ENCODE measurements at places on chromosomes 5 and 9.
A peak's percentile ranks its signal among the peaks of the same experiment; 100 is the strongest.

GRCh38 chr9:109781541-109782197 is 1.7 kb downstream of the PALM2AKAP2 start:
- no peak for DNase-seq

GRCh38 chr5:129658801-129659200 is 89.1 kb upstream of the MINAR2 start:
- DNase-seq: no peak

- no peak for DNase-seq
Measured at GRCh38 chr5:50576265-50576664, 90.2 kb upstream of the PARP8 start.

GRCh38 chr9:105064248-105065097 is 136.5 kb upstream of the ABCA1 start:
- no peak for DNase-seq

DNA sequence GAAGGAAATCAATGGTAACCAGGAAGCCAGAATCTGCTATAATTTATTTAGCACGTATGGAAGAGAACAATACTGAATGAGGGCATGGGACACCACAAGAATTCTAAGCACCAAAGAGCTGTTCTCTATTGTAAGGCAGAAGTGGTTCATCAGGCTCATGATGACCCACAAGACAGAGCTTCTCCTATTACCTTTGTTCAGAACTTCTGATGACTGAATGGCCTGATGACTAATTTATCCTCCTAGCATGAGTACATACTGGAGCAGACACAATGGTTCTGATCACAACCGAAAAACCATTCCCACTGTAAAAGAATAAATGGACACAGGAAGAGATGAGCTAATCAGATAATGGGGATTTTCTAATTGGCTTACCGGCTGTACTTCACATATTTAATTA is 329.8 kb upstream of the PDE4D start:
- no peak for DNase-seq

GRCh38 chr9:94166976-94167346 is 82.7 kb downstream of the PTPDC1 start:
- DNase-seq: no peak

- no peak for DNase-seq
Measured at GRCh38 chr5:152151940-152152339, 227.3 kb upstream of the GLRA1 start.

- DNase-seq: no peak
Measured at GRCh38 chr5:147887930-147888329, 9.4 kb downstream of the SCGB3A2 start.

DNA sequence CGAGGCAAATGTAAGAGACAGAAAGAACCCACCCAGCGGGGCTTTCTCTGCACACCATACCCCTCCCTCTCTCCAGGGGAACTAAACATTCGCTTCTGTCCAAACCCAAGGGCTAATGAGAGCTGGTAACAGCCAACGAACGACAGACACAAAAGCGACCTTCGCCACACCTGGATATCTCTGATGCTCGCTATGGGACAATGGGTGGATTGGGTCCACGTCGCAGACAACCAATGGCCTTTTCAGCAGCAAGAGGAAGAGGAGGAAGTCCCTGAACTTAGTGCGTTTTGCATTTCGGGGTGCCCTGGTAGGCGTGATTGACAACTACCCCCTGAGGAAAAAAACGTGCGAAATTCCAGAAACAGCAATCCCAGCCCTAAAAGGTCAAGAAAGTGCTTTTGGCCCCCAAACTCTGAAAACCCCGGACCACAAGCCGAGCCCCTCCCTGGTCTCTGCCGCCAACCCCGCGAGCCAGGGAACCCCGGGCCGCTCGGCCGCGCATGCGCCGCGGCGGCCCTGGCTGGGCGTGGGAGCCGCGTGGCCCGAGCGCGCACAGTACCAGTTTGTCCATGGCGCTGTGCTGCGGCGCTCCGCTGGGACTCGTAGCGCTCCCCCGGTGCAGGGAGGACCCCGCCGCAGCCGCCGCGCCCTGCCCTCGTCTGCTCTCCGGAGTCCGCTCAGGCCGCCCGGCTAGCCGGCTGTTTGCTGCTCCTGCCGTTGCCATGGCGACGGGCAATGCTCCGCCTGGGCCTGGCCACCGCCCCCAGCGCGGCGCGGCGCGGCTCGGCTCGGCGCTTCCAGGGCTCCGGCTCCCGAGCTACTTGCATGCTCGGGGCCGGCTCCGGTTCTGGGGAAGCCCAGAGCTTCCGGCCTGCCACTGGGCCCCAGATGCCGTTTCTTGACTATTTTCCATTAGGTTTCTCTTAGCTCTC is 66.9 kb upstream of the DNAH5 start:
- no peak for DNase-seq

GRCh38 chr5:108983461-108984092 is 235.9 kb downstream of the FER start:
- no peak for DNase-seq

DNA sequence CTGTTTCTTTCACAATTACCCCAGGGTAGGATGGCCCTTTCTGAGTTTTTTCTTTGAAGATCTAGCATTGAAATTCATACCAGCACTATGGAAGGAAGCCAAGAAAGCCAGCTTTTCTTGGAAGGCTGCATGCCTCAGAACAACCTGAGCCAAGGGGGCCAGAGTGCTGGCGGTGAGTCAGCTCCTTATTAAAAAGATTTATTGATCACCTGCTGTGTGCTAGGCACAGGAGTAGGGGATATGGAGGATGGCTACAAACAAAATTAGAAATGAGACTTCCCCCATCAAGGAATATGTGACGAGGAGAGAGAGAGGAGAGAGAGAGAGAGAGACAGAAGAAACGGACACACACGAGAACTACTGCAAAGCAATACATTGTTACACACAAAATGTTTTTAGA is 184.6 kb upstream of the PUM3 start:
- DNase-seq: no peak

DNA sequence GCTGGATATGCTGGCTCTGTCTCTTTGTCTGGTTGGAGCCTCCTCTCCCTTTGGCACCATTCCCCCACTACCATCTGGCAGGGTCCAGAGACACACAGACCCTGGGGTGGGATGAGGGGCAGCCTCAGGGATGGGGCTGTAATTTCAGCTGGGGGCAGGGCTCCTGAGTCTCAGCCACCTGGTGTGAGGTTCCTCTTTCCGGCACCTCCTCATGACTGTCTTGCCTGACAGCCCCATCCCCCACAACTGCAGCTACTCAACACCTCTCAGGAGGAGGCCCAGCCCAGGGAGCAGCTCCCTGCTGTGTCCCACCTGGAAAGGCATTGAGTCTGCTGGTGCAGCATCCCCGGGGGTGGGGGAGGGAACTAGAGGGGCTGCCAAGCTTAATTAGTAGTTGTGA is 11.7 kb upstream of the RPS14 start:
- DNase-seq: no peak

- DNase-seq: peak; percentile 26
Measured at GRCh38 chr5:1523480-1523792, 324 bp downstream of the LPCAT1 start.

- no peak for DNase-seq
Measured at GRCh38 chr5:8316608-8317280, 447.8 kb downstream of the MTRR start.

DNA sequence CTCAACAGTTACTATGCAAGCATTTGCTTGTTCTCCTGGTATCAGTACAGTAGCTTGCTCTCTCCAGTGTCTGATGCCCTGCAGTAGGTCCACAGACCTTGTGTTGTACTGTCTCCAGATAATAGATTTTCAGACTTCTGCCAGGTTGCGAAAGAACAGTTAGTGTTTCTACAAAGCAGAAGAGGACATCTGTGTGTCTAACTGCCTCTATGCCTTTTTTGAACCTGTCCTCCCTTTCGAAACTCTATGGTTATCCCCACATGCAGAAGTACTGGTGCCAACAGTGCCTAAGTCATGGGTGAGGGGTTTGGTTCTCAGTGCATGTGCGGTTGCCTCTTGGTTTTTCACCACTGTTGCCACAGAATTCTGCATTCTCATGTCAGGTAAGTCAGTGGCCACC is 45.9 kb downstream of the KCNN2 start:
- no peak for DNase-seq

- DNase-seq: peak; percentile 18
Measured at GRCh38 chr9:37575921-37576721, at the start of gene FBXO10. Gene FBXO10 (minus strand): TSS chr9:37576380. CDS start chr9:37541768, 34,612 bp downstream.

- no peak for DNase-seq
Measured at GRCh38 chr9:110029429-110029955, 178.5 kb downstream of the C9orf152 start.

GRCh38 chr5:116766470-116766947 is 191.9 kb upstream of the SEMA6A start:
- no peak for DNase-seq

DNA sequence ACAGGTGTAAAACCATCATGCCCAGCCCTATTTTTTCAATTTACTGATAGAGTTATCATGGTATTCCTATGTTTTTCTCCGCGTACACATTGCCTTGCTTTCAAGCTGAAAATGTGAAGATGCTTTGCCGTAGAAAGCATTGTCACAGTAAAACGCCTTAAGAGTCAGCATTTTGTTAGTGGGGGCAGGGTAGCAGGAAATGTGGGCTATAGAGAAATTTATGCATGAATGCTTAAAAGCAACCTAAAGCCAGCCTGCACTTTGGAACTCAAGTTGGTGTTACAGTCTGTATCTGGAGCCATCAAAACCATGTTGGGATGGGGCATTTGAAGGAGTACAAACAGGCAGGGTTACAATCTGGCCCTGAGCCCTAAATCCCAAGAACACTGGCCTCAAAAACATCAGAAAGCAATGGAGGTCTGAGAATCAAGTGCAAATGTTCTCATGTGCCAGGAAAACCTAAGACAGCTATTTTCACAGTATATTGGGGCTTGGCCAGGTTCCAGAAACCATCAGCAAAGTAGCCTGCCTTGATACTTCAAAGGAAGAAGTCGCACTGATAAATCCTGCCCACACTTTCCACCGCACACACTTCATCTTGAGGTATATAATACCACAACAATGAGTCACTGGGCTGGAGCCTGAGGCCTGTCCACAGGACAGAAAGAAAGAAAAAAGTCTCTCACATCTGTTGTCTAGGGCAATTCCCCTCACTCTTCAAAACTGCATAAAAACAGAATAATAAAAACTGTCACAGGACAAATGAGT is 313.8 kb downstream of the ENC1 start:
- peak; percentile 2 for DNase-seq

DNA sequence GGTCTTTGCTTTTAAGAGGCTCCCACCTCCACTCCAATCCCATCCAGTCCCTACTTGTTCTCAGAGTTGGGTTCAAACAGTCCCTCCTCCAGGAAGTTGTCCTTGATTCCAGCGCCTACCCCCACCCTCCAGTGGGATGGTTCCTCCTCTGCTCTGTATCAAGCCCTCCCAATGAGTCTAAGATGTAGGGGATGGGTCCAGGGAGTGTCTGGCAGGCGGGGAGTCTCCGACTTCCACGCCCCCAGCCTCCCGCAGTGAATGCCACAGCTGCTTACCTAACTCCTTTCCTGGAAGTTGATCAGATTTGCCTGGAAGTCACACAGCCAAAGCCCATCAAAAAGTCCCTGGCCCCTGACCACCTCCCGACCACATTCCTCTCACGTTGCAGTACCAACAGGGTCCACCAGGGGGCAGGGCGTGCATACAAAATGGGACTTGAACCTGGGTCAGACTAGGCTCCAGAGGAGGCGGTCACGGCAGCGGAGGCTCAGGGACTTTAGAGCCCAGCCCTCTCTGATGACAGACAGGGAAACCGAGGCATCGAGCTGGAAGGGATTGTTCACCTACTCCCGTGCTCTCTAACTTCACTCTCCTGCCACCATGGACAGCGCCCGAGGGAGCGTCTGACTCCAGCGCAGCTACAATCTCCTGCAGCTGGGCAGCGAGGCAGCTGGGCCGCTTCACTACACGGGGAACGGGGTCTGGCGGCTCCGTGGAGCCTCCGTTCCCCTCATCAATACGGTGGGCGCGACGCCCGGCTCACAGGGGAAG is 25.0 kb upstream of the TDRD7 start:
- peak; percentile 47 for DNase-seq

DNA sequence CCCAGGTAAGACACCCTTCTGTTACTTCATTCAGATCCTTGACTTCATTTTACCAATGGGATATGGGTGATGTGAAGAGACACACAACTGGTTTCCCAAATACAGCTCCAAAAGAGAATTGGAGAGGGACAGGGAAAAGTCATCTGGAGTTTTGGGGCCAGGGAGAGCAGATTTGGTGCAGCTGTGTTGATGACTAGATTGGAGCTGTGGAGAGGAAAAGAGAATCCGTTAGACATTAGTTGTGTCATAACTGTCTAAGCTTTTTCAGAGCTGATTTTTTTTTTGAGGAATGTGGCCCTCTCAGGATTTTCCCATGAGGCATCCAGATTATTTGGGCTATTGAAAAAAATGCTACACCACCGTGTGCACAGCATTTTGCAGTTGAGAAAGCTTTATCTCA is 423.4 kb downstream of the DMAC1 start:
- DNase-seq: no peak

DNA sequence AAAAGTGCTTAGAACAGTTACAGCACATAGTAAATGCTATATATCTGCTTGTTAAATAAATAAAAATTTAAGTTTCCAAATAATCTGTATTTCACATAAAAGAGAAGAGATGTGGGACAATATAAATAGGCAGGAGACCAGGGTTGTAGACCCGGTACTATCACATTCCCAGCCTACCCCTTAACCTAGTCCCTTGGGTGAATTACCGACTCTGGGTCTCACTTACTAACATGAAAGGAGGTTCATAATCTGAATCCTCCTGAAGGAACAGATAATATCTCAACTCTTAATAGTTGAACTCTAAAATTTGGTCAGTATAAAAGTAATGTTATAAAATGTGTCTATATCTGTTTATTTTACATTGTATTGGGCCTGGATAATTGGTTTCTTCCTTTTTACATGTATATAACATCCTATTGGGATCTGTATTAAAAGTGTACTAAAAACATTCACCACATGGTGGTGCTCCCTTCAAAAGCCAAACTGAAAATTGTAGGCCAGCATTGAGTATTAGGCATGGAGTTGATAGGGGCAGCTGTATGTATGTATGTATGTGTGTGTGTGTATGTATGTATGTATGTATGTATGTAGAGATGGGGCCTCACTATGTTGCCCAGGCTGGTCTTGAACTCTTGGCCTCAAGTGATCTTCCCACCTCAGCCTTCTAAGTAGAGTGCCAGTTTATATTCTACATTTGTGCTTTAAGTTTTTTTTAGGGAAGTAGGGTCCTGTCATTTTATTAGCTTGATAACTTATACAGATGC is 64.2 kb upstream of the ABL1 start:
- no peak for DNase-seq

DNA sequence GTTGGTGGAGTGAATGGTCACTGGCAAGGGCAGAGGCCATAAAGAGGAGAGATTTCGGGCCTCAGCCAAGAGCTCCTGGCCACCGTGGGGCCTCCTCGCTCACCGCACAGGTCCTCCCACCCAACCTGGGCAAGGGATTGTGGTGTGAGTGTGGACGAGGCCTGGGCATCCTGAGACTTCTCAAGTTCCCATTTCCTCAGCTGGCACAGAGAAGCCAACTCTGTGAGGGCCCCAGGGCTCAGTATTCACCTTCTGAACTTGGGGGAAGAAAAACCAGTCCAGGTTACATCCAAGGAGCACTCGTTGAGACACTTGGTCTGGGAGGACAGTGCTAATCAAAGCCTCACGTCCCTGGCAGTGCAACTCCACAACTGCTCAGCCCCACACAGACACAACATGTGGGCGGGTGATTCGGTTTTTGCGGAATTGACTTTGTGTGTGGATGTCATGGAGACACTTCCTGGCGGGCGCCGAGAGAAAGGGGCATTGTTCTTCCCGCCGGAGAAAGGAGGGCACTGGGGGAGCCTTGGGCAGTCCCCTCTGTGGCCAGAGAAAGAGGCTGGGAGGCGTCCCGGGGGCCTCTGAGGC is 28.5 kb upstream of the NKD2 start:
- DNase-seq: no peak

- DNase-seq: no peak
Measured at GRCh38 chr5:69152731-69153130, 14.2 kb upstream of the CCNB1 start.

All from activated effector memory CD4-positive, alpha-beta T cell treated with Interleukin-2 at 50 U/mL for 16 hours (primary cell).